ENCODE measurements at places on chromosomes 11 and 22. TPM values are rescaled to one million over a fixed set of nuclear protein-coding genes. Genes with fewer than 3 reads are reported as not detected.

Gene OMP
- total RNA-seq: not detected

Gene RFPL3
- total RNA-seq: not detected

Gene USP2
- total RNA-seq: 0.36 TPM

Gene CBX6
- total RNA-seq: 73.4 TPM

Gene LDLRAD3
- total RNA-seq: 0.53 TPM

DNA sequence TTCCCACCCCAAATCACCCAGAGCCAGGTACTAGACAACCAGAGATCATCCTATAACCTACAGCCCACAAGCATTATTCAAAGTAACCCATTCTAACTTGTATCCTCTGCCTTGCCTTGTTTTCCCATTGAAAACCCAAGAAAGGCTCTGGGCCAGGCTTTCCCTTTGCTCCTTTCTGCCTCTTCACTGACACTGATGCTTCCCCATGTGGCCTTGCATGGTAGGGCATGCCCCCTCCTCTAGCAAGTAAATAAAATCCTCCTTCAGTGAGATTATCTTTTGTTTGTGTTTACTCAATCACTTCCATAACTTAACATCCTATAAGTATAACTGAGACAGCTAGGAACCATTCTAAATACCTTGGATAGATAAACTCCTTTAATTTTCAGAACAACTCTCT, 65.6 kb upstream of the FAR1 start:
- no peak for DNase-seq

- no peak for DNase-seq
Observed at GRCh38 chr22:32018056-32018455, 25.0 kb upstream of the SLC5A1 start.

GRCh38 chr11:2311353-2312133, 9.7 kb downstream of the TSPAN32 start:
- no peak for DNase-seq

Data from naive thymus-derived CD4-positive, alpha-beta T cell (primary cell).